ENCODE measurements at places on chromosomes 11 and 22.
A peak's percentile ranks its signal among the peaks of the same experiment; 100 is the strongest.

DNA sequence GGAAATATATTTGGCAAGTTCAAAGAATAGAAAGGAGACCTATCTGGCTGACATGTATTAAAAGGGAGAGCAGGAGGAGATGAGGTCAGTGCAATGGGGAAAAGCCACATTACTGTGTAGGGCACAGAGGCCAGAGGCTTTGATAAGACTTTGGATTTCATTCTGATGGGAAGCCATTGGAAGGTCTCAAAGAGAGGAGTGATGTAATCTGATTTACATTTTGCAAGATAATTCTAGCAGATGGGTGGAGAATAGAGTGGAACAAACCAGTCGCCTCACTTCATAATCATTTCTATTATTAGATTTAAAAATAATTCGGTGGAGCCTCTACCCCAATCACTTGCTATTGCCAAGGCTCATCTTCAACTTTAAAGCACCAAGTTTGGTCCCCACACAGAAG lies 278.4 kb upstream of the ZC3H12C start:
- DNase-seq: no peak

GRCh38 chr11:69683764-69684333 lies 8.7 kb upstream of the LTO1 start:
- DNase-seq: no peak

- DNase-seq: no peak
These were observed 492.7 kb downstream of the BRD1 start for GRCh38 chr22:49334976-49335375.

DNA sequence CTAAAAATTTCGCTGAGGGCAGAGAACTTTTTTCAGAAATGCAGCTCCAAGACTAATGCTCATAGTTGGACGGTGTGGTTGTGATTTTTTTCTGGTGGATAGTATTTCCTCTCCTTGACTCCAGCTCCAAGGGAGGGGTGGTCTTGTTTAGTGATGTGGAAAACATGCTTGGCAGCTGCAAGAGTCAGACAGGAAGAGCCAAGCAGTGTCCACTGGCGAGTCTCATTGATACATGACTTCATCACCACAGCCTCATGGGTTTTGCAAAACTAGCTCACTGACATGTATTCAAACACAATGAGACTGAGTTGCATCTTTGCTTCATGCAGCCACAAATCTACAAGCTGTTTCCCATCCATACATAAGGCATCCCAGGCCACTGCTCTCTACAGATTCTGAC lies 7.3 kb upstream of the KCNJ1 start:
- DNase-seq: peak; percentile 46

DNA sequence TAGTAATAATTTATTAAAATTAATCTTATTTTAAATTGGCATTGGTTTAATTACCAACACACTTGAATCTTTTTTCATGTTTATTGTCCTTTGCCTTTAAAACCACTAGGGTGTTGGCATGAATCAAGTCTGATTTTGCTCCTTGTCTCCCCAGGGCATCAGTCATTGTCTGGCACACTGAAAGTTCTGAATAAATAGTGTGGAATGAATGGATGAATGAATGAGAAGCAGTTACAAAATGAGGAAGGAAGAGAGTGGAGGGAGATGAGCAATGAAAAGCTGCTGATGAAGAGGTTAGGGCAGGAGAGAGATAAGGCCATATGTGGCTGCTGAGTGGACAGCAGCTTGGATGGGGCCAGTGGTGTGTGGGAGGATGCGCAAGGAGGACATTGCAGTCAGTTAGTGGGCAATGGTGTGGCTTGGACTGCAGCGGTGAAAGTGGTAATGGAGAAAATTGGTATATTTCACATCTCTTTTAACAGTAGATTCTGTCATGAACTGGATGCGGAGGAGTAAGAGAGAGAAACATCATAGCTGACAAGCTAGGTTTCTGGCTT lies 132.0 kb downstream of the SPON1 start:
- DNase-seq: no peak

- no peak for DNase-seq
These were observed 9.3 kb upstream of the CEP295 start for GRCh38 chr11:93652161-93652597.

DNA sequence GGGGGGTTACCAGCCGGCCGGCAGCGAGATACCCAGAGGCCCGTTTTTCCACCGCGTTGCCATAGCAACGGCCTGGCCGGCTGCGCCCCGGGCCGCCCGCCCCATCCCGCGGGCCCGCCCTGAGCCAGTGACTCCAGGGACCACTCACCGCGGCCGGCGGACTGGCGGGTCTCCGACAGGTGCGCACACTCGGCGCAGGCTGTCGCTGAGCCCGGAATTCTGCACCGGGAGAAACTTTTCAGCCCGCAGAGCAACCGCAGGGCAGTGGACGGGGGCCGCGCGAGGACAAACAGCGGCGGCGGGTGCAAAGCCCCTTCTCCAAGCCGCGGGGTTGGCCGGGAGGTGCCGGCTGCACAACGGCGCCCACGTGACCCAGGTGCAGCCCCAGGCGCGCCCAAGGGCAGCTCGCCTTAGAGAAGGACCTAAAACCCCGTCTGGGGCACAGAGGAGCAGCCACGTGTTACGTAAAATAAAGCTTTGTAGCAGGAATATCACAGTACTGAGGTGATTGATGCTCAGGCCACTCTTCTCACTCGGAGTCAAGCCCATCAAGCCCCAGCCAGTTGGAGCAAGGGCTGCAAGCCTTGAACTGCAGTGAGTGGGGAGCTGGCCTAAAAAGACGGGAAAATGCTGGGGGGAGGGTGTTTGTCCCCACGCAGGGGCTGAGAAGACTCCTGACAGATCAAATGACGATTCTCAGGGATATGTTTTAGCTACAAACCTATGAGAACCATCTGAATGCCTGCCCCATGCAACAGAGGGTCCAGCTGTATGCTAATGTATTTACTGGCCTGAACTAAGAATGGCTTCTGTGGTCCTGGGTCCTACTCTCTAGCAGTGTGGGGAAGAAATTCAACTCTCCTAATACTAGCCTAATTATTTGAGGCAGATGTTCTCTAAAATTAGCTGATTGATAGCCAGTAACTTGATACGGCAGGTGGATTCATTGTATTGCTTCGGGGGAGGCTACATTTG lies at the start of gene STK33:
Gene STK33, minus strand, starts transcription at position 294 of the 975 bp plus-strand sequence. CDS start 119,323 bp downstream, outside the sequence.
- peak; percentile 65 for DNase-seq

DNA sequence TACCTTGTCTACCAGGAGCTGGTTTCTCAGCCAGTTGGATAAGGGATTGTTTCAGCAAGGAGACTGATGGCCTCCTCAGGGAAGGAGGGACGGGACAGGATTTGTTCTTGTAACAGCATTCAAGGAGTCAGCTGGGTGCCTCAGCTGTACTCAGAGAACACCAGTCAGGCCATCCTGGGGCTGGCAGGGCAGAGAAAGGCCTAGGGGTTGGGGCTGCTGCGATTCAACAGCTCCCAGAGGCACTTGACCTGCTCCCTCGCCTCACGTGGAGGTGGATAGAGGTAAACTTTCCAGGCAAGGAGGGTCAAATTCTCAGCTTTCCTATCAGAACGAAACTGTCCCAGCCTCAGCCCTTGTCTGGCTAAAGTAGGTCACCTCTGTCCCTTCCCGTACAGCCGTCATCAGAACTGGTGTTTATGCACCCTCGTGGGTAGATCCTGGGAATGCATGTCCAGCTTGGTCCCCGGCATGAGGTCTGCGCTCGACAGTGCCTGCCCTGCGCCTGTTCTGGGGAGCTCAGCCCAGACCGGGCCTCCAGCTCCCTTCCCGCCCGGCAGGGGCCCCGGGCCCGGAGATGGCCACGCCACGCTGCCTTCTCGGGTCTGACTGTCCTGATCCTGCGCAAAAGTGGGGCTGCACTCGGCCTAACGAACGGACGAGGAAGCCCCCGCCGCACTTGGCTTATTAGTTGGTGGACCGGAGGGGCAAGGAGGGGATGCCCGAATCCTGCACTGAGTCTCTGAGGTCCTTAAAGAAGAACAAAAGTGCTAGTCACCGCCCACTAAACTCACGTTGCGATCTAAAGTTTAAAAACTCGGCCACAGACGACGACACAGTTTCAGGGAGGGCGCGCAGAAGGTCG lies 762 bp upstream of the CCDC134 start:
- DNase-seq: peak; percentile 63

DNA sequence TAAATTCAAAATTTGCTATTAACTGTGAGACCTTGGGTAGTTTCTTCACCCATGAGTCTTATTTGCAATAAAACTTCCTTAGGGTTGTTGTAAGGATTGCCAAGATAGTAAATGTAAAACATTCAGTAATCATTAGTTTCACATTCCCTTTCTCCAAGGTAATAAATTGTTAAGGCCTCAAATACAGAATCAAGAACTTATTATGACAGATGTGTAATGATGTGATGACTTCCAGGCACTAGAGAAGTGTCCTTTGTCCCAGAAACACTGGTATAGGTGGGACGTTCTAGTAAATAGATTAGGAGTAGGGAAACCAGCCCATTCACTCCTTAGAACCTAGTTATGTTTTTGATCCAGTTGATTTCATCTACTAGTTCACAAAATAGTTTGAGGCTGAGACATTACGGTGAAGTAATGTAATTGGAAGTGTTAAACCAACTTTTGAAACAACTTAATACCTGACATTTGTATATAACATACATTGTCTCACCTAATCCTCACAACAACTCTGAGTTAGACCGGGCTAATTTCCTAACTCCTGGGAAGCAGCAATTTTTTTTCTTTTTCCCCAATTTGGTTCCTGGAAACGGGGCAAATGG lies 25.5 kb downstream of the CTNND1 start:
- no peak for DNase-seq

DNA sequence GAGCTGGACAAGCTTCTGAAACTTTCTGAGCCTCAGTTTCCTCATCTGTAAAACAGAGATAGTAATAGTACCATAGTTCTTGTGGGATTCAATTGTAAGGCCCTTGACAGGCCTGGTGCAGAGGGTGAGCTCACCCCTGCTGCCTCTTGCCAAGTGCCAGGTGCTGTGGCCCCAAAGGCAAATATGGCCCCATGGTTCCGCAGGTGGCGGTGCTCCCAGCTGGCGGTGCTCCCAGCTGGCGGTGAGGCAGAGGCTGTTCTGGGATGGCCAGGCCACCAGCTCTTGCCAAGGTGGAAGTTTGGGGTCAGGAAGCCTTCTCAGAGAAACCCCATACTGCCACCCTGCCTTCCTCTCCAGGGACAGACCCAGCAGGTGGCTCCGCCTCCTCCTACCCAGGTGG lies 8.8 kb downstream of the NPTXR start:
- DNase-seq: no peak

DNA sequence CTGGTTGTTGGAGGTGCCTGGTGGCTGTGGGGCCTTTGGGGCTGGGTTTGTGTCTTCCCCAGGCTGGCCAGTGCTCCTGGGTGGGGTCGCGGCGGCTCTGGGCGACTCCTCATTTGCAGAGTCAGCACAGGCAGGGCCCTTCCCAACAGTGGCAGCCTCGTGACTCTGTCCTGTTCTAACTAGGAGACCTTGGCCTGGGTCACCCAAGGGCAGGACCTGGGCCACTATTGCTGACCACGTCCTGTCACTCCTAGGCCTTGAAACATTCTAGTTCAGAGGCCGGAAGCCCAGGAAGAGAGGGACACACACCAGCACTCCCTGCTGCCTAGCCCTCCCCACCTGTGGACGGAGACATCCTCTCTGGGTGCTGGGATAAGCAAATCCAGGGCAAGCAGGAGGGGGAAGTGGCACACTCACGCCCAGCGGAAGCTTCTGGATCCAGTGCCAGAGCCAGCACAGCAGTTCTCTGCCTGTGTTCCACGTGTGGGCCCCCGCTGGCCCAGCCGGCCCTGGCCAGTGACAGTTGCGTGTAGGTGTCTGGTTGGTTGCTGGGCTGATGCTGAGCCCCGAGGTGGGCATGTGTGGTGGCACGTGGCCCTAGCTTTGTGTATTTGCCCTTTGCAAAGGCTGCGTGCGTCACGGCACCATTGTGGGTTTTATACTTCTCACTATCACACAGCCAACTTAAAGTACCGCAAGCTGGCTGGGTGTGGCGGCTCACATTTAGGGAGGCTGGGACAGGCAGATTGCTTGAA lies 4.3 kb upstream of the CHID1 start:
- peak; percentile 44 for DNase-seq

- no peak for DNase-seq
These were observed 696.6 kb downstream of the KCNA4 start for GRCh38 chr11:29320196-29320595.

DNA sequence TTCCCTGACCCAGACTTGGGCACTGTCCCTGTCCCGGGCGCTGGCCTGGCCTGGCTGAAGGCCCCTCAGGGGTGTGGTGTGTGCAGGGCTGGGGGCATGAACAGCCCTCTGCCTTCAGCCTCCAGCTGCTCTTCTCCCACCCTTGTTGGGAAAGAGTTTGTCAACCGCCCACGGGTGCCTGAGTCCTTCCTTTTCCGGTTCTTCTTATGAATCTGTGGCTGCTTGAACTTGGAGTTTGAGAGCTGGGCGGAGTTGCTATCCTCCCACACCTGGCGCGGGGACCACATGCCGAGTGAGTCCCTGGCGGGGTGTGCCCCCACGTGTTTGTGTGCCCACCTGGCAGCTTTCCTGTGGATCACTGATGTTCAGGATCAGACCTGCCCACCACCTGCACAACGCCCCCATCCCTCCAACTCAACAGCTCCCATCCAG lies 13.4 kb downstream of the NFAM1 start:
- no peak for DNase-seq

- DNase-seq: no peak
These were observed 117.1 kb downstream of the LDLRAD3 start for GRCh38 chr11:36060926-36061325.

- no peak for DNase-seq
These were observed 9.6 kb upstream of the SYT8 start for GRCh38 chr11:1825039-1825740.

GRCh38 chr22:44345872-44346271 lies 33.1 kb upstream of the SHISAL1 start:
- no peak for DNase-seq

DNA sequence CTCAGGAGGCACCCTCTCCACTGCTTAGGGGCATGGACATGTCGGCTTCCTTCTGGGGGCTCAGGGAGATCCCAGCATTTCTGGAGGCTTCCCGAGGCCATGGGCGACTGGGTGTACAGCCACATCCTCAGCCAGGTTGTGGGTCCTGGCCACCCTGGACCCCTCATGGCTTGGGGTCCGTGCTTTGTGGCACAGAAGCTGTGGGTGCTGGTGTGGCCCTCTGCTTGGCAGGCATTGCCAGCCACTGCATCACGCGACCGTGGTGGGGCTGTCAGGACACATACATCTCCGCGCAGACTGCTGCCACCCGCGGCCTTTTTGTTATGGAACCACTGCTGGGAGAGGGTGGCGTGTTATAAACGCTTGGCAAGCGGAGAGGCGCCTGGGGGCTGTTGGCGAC lies 1174.9 kb downstream of the BRD1 start:
- DNase-seq: no peak

- no peak for DNase-seq
These were observed 11.7 kb upstream of the VPS37C start for GRCh38 chr11:61172888-61173287.

DNA sequence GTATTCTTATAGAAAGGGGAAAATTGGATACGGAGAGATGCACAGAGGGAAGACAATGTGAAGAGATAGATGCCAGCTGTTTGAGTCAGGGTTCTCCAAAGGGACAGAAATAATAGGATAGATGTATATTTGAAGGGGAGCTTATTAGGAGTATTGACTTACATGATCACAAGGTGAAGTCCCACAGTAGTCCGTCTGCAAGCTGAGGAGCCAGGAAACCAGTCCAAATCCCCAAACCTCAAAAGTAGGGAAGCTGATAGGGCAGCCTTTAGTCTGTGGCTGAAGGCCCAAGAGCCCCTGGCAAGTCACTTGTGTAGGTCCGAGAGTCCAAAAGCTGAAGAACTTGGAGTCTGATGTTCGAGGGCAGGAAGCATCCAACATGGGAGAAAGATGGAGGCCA lies 569.6 kb upstream of the LARGE1 start:
- no peak for DNase-seq
